ENCODE measurements at places on chromosomes 4 and X. TPM values are rescaled to one million over a fixed set of nuclear protein-coding genes. Genes with fewer than 3 reads are reported as not detected.

AVPR2 gene
- total RNA-seq, result not detected

SPANXA1 gene
- total RNA-seq, result 0.23 TPM

APLN gene
- total RNA-seq, result 3.8 TPM

MED28 gene
- 29.2 TPM for total RNA-seq

DCAF8L2 gene
- not detected for total RNA-seq

FHIP1A gene
- total RNA-seq, result 11.7 TPM

DNA sequence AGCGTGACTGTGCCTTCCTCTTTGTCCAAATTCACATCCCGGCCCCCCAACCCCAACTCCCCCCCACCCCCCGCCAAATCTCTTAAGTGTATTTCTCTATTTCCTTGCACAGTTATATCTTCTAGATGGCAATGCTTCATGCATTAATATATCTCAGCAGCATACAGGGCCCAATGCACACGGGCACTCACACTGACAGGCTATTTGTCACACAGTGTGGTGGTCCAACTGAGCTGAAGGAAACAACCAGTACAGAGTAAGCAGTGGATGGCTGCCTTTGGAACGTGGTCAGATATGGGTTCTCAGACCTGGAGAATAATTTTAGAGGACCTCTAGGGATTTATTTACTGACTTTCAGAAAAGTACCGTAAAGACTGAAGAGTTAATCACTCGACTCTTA, 681 bp downstream of the EXOC1 start:
- DNase-seq, result no peak

- no peak for DNase-seq
Measured at GRCh38 chrX:151830911-151831310, 81.8 kb upstream of the MAGEA4 start.

DNA sequence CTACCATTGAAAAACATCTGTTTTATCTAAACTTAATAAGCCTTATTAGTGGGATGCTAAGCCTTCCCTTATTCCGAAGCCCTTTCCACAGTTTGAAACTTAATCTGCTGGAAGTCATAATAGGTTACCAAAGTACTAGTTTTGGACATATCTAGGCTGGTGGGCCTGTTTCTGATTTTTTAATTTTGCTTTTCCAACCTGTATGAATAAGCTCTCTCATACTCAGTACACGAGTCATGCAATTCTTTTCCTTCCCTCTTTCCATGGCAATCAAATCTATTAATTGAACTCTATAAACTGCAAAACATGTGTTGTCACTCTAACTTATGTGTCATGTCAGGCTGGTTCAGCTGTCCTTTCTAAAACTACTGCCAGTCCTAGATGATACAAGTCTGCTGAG, 91.0 kb downstream of the AMMECR1 start:
- peak; percentile 23 for DNase-seq

DNA sequence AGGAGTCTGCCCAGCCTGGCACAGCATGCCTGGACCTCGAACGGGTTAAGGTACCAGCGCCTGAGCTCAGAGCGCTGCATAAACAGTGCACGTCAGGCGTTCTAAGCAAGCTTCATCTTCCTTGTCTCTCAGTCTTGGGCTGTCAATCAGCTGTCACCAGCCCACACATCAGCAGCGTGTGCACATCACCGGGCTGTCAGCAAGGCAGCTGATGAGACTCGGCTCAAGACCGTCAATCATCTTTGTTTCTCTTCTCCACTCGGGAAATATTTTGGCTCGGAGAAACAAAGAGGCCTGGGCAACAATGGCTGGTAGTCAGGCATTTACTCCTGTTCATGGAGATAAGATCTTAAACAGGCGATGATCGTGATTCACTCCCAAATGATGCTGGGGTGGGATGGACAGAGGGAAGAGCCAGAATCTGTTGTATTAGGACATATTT, 141.3 kb downstream of the LDB2 start:
- no peak for DNase-seq

DNA sequence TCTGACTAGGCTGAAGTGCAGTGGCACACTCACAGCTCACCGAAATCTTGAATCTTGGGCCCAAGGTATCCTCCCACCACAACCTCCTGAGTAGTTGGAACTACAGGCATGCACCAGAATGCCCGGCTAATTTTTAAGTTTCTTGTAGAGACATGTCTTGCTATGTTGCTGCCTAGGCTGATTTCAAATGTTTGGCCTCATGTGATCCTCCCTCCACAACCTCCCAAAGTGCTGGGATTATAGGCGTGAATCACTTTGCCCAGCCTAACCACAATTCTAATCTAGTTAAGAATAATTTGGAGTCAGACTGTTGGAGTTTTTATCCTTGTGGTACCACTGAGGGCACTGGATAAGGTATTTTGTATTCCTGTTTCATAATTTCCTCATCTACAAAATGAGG, 317.5 kb upstream of the AGA start:
- no peak for DNase-seq

DNA sequence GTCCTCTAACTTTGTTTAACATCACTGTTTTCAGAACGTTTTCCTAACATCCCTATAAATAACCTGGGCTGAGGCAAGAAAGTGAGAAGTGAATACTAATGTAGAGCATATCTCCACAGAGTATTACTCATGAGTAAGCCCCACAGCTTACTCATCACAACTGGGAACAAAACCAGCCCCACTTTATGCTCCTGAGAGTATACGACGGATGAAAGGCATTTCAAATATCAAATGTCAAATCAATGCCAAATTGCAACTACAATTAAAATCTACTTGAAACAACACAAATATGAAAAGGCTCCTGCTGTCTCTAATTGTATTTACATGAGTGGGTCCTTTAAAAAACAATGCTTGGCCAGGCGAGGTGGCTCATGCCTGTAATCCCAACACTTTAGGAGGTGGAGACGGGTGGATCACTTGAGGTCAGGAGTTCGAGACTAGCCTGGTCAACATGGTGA, 41.2 kb downstream of the SH3RF1 start:
- DNase-seq, result peak; percentile 91

- DNase-seq, result peak; percentile 37
Measured at GRCh38 chr4:165351359-165352130, 24.1 kb downstream of the MSMO1 start.

DNA sequence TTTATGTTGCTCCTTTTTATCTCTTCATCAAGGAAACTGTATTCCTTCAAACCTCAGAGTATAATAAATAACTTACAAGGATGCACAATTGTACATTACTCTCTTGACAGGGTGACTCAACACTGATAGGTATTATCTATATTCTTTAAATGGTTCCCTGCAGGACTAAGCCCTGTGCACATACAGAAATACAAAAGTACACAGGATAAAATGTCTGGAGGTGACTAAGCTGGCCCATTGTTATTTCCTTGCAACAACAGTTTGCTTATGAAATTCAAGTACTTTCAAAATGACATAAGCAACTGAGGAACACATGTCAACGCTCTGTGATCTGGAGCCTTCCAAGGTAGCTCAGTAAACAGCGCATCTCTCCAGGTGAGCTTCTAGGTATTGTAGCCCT, 83.8 kb upstream of the RPL34 start:
- no peak for DNase-seq

- DNase-seq, result no peak
Measured at GRCh38 chr4:163913571-163913970, 419.1 kb downstream of the TMA16 start.

- no peak for DNase-seq
Measured at GRCh38 chr4:45062935-45063545, 336.7 kb upstream of the GNPDA2 start.

DNA sequence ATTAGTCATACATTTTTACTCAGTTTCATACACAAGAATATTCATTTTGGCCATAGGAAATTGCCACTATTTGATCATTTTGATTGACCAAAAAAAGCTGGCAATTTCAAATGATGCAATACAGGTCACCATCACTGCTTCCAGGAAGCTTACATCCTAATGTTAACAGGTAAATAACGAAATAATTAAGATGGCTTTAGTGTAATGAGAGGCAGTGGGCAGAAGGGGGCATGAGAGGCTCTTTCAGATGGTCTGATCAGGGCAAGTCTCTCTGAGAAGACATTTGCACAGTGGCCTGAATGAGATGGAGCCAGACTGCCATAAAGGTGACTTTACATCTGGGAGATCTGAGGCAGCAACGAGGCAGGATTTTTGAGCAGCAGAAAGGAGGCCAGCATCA, 170.7 kb downstream of the SLIT2 start:
- peak; percentile 42 for DNase-seq

- DNase-seq, result no peak
Measured at GRCh38 chr4:138238521-138239292, 3.4 kb downstream of the SLC7A11 start.

GRCh38 chrX:11209798-11210414, 83.3 kb upstream of the AMELX start:
- DNase-seq, result no peak

- DNase-seq, result no peak
Measured at GRCh38 chr4:152901205-152901604, 34.9 kb upstream of the FHDC1 start.

DNA sequence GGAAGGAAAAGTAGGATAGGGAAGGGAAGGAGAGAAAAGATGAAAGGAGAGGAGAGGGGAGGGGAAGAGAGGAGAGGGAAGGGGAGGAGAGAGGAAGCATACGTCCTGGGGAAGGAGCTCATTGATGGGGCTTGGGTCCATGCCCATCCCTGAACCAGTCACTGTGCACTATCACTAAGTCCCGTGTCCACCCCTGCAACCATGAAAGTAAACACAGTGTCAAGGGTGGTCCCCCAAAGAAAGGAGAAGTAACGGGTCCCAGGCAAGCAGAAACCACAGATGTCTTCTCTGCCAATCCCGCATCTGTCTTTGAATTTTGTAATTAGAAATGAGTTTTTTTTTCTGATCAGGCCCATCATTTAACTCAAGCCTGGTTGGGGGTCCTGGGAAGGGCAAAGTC, 55.2 kb downstream of the LGI2 start:
- DNase-seq, result no peak

DNA sequence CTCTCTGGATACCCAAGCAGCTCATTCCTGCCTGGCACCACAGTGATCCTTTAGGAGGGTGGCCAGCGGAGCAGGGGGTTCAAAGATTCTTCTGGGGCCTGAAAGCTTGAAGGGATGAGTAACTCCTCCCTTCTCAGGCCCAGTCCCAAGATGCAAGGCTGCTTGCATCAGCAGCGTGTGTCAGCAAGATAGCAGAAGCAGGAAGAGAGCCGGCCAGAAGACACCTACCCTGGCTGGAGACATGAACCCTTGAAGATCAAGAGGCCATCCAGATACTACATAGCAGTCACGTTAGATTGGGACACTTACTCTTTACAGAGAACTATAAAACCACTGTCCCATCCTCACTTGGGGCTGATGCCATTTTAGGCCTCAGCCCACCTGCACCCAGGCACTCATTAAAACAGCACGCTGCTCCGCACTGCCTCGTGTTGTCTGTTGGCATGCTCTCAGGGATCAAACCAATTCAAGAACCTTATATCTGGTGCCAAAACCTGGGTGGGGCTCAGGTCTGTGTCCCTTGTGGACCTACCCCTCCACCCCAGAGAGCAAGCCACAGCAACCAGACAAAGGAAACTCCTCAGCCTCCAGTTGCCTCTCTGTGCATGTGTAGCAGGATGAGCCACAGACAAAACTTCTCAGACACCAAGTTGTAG, 6.5 kb downstream of the UGT2B17 start:
- DNase-seq, result no peak

DNA sequence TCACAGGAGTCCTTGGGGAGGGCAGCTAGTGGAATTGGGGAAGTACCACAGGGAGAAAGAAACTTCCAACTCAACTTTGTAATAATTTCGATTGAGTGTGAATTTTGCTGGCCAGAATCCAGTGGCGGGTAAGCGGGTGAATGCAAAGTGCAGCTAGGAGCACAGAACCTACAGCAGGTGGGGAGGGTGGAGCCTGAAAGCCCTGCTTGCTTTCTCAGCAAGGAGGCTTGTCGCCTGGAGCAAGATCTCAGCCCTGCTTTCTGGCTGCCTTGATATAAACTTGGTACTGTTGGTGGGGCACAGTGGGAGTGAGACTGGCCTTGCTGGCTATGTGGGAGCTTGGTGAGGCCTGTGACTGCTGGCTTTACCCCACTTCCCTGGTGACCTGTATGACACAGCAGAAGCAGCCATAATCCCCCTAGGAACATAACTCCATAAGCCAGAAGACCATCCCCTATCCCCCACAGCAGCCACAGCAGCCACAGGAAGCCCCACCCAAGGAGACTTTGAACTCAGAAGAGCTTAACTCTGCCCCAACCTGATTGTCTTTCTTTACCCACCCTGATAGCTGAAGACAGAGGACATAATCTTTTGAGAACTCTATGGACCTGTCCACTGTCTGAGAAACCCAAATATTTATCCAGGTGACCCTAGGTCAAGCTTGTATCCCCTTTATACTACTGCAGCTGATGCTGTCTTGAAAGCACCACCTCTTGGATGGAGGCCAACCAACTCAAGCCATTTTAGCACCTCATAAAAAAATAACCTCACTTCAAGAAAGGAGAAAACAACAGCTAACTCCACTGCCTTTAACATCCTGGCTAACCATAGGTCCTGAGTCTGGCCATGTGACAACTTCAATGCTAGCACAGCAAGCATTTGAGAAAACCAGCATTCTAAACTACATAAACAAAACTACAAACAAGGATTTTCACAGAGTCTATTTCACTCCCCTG, 87.2 kb upstream of the PDE5A start:
- no peak for DNase-seq

GRCh38 chr4:26110493-26110892, 196.5 kb downstream of the SMIM20 start:
- no peak for DNase-seq

DNA sequence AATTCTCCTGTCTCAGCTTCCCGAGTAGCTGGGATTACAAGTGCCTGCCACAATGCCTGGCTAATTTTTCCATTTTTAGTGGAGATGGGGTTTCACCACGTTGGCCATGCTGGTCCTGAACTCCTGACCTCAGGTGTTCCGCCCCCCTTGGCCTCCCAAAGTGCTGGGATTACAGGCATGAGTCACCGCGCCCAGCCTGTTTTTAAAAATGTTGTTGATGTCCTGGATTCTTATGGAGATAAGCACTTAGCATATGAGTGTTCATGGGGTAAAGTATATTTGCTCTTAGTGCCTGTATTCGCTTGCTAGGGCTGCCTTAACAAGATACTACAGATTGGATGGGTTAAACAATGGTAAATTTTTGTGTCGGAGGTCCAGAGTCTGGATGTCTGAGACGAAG, 91.7 kb downstream of the CEP44 start:
- DNase-seq, result no peak

DNA sequence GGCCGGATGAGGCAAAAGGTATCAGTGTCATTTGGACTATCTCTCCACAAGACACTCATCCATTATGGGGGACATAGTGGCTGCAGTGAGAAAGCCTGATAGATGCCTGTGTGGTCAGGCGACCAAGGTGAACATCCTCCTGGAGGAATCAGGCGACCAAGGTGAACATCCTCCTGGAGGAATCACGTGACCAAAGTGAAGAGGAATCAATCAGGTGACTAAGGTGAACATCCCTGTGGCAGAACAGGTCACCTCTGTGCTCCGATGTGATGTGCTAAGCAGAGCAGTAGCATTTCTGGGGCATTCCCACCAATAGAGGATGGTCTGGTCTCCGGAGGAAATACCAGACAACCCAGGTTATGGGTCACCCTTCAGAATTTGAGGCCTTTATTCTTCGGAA, 44.0 kb downstream of the RNF212 start:
- DNase-seq, result no peak

All from HT1080 (cell line).